CD8-positive, alpha-beta memory T cell (primary cell): ENCODE measurements at places on chromosomes 12 and 14. TPM values are rescaled to one million over a fixed set of nuclear protein-coding genes. Genes with fewer than 3 reads are reported as not detected.

- DNase-seq = no peak
Measured at GRCh38 chr14:72314808-72315435, 382.7 kb downstream of the RGS6 start.

DNA sequence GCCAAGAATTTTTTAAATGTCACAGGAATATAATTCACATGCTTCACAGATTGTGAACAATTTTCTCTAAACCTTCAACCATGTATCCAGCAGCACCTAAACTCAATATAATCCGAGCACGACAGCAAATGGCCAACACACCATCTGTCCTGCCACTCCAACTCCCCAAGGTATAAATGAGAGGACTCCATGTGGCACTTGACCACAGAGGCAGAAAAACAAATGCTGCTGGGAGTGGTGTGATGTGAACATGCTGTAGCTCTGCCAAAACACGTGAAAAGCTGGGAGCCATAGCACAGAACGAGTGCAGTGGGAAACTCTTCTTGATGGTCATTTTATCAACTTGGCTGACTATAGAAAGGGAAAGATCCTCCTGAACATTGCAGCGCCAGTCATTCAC, 70.9 kb downstream of the LLPH start:
- DNase-seq = no peak

- no peak for DNase-seq
Measured at GRCh38 chr14:23895480-23895879, 58.1 kb upstream of the DHRS4 start.

DNA sequence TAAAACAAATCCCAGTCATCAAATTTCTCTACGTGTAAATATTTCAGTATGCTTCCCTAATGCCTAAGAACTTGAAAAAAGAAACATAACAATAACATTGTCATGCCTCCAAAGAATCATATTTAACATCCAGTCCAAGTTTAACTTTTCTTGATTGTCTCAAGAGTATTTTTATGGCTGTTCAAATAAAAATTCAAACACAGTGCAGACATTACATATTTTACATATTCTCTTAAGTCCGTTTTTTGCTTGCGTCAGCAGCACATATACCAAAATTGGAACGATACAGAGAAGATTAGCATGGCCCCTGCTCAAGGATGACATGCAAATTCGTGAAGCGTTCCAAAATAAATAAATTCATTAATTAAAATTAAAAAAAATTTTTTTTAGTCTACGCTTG, 23.3 kb upstream of the EEA1 start:
- DNase-seq = no peak

- DNase-seq = no peak
Measured at GRCh38 chr12:234019-234418, 20.1 kb upstream of the SLC6A12 start.

GRCh38 chr12:67807814-67808213, 159.3 kb downstream of the DYRK2 start:
- no peak for DNase-seq

KCNC2 gene
- total RNA-seq = not detected
